Progenitor cell of endocrine pancreas (in vitro differentiated cells): ENCODE measurements at places on chromosomes 13 and 19. TPM values are rescaled to one million over a fixed set of nuclear protein-coding genes. Genes with fewer than 3 reads are reported as not detected.

- peaks cover 60% of the 10 kb centered on the region for H3K4me1 ChIP-seq
- H3K27me3 ChIP-seq: peaks cover 5% of the 10 kb centered on the region
- H3K4me3 ChIP-seq: no peak overlapping the region
- no peak for DNase-seq
These were observed 199.4 kb downstream of the USP12 start for GRCh38 chr13:26971990-26972887.

DNA sequence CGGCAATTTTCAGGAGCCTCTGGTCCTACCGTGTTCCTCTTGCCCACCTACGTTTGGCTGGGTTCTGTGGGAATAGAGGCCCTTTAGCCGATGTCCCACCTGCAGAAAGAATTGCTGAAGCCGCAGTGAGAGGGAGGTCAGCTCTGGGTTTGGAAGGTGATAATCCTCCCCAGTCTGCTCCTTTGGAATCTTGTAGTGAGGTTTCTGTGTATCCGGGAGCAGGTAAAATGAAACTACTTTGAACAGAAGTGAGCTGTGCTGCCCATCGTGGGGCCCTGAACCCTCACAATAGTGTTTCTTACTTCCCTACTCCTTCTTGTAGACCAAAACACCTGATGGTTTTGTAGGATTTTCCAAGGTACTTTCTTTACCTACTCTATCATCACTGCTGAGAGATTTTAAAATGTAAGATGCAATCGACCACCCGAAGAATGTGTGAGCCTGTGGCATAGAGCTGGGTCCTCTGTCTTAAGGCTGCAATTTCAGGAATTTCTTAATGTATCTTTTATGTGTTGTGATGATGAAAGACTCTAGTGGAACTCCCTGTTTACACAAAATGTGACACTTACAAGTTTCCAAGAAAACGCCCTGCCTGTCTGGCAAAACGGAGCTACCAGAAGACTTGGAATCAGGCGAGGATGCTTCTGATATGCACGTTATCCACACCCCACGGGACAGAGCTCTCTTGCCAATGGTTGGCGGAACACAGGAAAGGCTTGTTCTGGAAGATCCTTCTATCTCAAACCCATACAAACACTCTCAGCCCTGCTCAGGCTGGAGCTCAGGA lies 76.1 kb downstream of the RGCC start:
- no peak overlapping the region for H3K4me3 ChIP-seq
- H3K27ac ChIP-seq: no peak overlapping the region
- peaks cover 8% of the 10 kb centered on the region for H3K27me3 ChIP-seq

The MBD3L2 gene
- not detected in 2 replicates for total RNA-seq

DNA sequence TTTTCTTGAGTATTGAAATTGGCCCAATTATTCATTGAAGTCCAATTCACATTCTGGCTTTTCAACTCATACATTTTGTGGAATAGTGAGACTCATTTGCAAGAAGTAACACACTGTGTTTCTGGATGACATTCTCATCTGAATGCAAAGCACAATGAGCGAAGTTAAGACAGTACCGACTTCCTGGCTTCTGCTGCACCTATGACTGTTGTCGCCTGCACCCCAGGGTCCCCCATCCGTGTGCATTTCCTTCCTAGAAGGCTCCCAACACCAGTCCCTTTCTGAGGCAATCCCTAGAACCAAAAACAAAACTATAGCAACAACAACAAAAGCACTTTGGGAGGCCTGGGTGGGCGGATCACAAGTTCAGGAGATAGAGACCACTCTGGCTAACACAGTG lies 183.3 kb downstream of the SHISA2 start:
- no peak overlapping the region for H3K27ac ChIP-seq
- H3K4me3 ChIP-seq: no peak overlapping the region
- H3K27me3 ChIP-seq: peaks cover 23% of the 10 kb centered on the region
- DNase-seq: no peak
- H3K4me1 ChIP-seq: peaks cover 7% of the 10 kb centered on the region

- H3K27ac ChIP-seq: no peak overlapping the region
- no peak for DNase-seq
- no peaks in the 10 kb centered on the region for H3K27me3 ChIP-seq
- H3K4me1 ChIP-seq: no peaks in the 10 kb centered on the region
- H3K4me3 ChIP-seq: no peak overlapping the region
These were observed 540.4 kb upstream of the NBEA start for GRCh38 chr13:34401696-34402095.

DNA sequence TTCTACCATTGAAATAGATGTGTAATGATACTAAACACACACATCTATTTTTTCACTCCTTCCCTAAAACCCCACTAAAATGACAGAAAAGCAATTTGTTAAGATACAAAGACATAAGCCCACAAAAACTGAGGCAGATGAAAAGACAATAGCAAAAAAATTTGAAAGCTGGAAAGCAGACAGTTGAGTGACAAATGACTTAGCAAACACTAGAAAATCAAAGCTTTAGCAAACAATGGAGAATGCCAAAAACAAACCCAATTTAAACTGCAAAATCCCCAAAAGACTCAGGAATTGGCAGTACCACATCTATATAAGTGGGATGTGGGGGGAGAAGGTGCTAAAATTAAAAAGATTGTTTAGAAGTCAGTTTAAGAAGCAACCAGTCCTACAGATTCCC lies 9.5 kb downstream of the TSC22D1 start:
- no peak overlapping the region for H3K4me3 ChIP-seq
- DNase-seq: no peak

DNA sequence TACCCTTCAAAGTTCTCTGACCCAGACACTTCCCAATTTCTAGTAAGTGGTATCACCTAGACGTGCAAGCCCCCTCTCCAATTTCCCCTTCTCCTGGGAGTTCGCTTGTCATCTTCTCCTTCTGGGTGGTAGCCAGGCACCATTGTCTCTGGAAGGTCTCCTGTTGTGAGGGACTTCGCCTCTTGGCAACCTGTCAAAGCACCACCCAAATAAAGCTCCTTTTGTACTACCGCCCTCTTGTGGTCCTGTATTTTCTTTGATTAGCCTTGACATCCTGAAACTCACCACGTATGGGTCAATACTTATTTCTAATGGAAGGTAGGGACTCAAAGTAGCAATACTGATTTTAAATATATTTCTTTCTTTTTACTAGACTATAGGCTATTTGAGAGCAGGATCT lies 8.2 kb downstream of the GPC5 start:
- H3K27me3 ChIP-seq: peaks cover 23% of the 10 kb centered on the region
- no peak overlapping the region for H3K4me3 ChIP-seq
- no peaks in the 10 kb centered on the region for H3K4me1 ChIP-seq
- DNase-seq: no peak
- H3K36me3 ChIP-seq: no peaks in the 10 kb centered on the region

DNA sequence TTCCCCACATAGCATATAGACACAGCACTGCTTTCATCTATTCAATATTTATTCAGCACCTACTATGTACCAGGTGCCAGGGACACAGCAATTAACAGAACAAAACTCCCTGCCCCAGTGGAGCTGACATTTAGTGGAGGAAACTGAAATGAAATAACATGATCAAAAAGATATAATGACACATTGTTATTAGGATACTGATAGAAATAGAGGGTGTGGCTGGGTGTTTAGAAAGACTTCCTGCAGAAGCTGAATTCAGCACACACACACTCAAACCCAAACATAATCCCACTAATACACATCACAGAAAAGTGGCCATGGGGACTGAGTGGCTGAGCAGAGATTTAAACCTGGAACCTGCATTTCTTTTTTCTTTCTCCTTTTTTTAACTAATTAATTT lies 3.8 kb upstream of the CDC37 start:
- no peak overlapping the region for H3K4me3 ChIP-seq
- H3K27ac ChIP-seq: no peak overlapping the region
- no peak for DNase-seq
- peaks cover 60% of the 10 kb centered on the region for H3K27me3 ChIP-seq
- H3K4me1 ChIP-seq: peaks cover 8% of the 10 kb centered on the region

- H3K36me3 ChIP-seq: peaks cover 1% of the 10 kb centered on the region
- peak overlapping the region; percentile 83 for H3K4me3 ChIP-seq
- peaks cover 6% of the 10 kb centered on the region for H3K4me1 ChIP-seq
- peak overlapping the region; percentile 91 for H3K27ac ChIP-seq
- DNase-seq: peak; percentile 71
These were observed 610 bp downstream of the RABAC1 start for GRCh38 chr19:41958367-41959055.

The SLITRK6 gene
- 3.6 and 3.8 TPM in 2 replicates for total RNA-seq

DNA sequence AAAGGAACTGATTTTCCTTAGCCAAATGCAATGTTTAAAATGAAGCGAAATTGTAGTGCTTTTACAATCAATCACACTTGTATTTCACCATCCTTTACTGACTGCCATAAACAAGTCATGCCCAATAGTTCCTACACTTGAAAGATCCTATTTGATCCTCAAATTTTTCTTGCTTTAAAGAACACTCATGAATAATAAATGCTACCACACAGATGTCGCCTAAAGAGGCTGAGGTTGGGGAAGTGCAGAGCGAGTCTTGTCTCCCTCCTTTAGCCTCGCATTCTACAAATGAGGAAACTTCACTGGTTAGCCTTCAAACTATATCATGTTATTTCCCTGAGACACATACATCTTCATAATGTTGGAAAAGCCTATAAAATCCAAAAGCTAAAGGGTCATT lies 18.7 kb upstream of the AMER2 start:
- no peak for DNase-seq
- peaks cover 26% of the 10 kb centered on the region for H3K27me3 ChIP-seq
- no peak overlapping the region for H3K4me3 ChIP-seq
- H3K4me1 ChIP-seq: peaks cover 17% of the 10 kb centered on the region
- no peaks in the 10 kb centered on the region for H3K36me3 ChIP-seq

DNA sequence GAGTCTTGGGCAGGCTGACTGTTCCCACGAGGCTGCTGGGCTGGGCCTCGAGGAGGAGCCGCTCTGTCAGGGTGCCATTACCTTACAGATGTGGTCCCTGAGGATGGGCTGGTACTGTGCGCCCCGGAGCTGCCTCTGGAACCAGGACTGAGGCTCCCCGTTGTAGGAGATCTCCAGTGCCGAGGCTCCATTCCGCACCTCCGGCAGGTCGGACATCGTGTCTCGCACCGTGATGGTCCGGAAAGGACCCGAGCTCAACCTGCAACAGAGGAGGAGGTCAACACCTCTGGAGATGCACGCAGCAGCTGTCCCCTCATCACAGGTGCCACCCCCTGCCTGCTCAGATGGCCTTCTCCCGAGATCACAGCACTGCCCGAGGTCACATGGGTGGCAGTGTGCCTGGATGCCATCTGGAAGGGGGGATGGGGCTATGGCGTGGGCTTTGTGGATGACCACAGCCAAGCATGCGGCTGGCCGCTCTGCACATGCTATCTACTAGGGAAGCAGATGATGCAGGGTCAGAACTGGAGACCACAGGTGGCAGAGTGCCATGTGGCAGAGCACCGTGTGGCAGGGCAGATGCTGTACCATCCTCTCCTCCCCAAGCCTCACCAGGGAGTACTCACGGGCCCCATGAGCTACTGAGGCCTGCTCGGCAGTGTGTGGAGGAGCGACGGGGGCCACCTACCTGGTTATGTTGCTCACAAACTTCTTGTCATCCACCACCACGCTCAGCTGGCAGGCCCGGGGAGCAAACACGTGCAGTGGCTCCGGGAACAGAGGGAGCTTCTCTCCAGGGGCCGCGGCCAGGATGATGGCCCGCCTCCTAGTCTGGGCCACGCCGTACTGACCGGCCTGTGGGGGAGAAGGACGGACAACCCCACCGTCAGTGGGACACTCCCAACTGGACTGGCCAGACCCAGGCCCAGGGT lies 18.3 kb upstream of the EIF3G start:
- peaks cover 10% of the 10 kb centered on the region for H3K36me3 ChIP-seq
- H3K27me3 ChIP-seq: no peaks in the 10 kb centered on the region
- H3K27ac ChIP-seq: no peak overlapping the region
- no peaks in the 10 kb centered on the region for H3K4me1 ChIP-seq
- H3K4me3 ChIP-seq: no peak overlapping the region

GRCh38 chr13:98783856-98784478 lies 31.5 kb upstream of the SLC15A1 start:
- DNase-seq: no peak
- no peaks in the 10 kb centered on the region for H3K36me3 ChIP-seq
- H3K27ac ChIP-seq: no peak overlapping the region
- peaks cover 17% of the 10 kb centered on the region for H3K27me3 ChIP-seq

DNA sequence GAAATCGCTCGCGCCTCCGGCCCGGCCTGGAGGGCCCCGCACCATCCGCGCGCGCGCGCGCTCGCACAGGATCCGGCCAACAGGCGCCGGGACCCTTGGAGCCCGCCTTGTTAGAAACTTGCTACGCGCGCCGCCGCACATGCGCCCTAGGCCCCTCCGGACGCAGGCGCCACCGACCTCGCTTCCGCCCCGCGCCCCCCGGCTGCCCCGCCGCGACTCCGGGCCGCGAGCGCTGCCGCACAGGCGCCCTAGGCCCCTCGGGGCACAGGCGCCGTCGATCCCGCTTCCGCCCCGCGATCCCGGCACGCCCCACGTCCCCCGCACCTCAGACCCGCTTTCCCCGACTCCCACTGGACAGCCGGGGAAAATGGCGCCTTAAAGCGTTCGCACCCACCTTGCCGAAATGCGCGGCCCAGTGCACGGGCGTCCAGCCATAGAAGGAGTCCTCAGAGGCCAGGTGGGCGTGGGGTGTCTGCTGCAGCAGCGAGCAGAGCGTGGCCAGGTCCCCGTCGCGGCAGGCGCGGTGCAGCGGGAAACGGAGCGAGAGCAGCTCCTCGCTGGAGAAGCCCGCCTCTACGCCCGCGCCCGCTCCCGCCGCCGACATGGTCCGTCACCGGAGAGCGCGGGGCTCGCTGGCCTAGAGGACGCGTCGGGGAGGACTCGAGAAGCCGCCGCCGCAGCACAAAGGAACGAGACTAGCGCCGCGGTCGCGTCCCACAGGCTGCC lies 375 bp downstream of the ANKRD10 start:
- H3K27ac ChIP-seq: peak overlapping the region; percentile 99
- H3K27me3 ChIP-seq: no peaks in the 10 kb centered on the region
- peak; percentile 69 for DNase-seq
- H3K4me1 ChIP-seq: peaks cover 35% of the 10 kb centered on the region
- H3K36me3 ChIP-seq: peaks cover 6% of the 10 kb centered on the region

DNA sequence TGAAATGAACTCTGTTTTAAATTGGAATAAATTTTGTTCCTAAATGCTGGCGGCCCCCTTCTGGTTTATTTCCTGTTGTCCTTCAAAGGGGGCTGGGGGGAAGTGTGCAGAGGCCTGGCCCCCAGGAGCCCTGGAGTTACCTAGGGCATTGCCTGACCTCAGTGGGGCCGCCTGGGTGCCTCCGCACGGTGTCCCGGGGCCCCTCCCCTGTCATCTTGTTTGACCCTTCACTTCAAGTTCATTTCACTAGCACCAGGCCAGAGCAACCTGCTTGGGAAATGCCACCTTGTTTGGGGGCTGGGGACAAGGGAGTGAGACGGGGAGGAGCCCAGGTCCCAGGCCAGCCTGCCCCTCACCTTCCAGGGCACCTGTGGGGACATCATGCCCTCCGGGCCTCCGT lies 11.9 kb upstream of the GNA15 start:
- DNase-seq: no peak
- H3K4me1 ChIP-seq: no peaks in the 10 kb centered on the region
- no peak overlapping the region for H3K4me3 ChIP-seq

The CEACAM16 gene
- total RNA-seq: not detected in 2 replicates

DNA sequence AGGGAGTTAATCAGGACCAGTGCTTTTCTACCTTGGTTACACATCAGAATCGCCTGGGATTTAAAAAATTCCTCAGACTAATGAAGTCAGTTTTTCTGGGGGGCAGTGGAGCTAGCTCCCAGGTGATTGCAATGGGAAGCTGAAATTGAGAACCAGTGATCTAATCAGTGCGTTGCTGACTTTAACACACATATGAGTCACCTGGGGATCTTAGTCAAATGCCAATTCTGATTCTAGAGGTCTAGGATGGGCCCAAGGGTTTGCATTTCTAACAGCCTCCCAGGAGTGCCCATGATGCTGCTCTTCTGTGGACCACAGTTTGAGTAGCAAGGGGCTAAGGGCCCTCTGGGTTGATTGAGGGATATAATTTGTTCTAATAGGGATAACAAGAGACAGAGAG lies 54.5 kb downstream of the KL start:
- H3K36me3 ChIP-seq: no peaks in the 10 kb centered on the region
- H3K27me3 ChIP-seq: no peaks in the 10 kb centered on the region
- no peaks in the 10 kb centered on the region for H3K4me1 ChIP-seq
- H3K4me3 ChIP-seq: no peak overlapping the region
